ENCODE measurements at places on chromosomes 11 and 22.

DNA sequence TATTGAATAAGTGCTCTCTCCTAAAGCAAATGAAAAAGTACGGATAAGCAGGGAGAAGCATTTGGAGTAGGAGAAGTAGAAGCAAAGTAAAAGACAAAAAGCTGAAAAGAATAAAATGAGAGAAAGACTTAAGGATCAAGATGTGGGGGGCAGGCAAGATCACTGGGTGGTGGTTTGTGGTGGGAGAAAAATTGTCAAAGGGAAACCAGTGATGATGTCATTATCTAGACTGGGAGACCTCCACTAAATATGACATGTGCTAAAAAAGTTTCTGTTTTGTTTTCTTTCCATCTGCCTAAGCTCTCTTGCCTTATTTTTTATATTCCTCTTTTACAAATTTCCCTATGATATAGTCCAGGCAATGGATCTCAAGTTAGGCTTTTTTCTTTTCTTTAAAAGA is 14.8 kb upstream of the MAML2 start:
- no peak for DNase-seq

GRCh38 chr11:1934335-1935155 is 12.6 kb upstream of the MRPL23 start:
- no peak for DNase-seq

DNA sequence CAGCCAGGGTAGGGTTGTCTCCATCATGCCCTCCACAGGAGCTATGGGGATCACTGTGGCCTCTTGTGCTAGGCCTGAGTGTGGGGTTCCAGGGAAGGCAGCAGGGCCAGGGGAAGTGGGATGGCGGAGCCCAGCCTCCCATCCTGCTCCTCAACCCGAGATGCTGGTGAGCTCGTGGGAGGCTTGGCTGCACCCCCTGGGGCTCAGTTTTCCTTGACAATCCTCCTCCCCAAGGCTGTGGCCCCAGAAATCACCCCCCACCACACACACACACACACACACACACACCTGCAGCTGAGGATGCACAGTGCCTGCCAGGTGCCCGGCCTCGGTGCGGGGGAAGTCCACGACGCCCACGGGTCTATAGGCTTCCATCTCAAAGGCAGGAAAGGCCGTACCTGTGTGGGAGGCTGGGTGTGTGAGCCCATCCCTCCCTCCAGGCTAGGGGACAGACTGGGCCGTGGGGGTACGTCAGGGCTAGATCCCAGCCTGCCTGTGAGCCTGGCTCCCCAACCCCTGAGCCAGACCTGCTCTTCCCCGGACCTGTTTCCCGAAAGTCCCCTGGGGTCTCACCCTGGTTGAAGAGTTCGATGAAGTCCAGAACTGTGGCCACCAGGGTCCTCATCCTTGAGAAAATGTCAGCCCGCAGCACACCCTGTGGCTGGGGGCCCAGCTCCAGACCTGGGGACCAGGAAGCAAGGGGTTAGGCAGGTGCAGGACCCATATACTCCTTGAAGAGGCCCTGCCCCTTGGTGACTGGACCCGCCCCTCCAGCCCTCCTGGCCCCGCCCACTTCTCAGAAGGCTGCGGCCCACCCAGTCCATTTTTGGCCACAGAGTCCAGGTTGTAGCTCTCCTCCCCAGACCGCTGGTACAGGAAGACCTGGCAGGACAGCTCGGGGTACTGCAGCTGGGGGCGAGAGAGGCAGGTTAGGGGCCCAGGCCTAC is 5.2 kb upstream of the TBX10 start:
- no peak for DNase-seq

GRCh38 chr22:25404556-25404927 is 159.9 kb upstream of the GRK3 start:
- DNase-seq = no peak

DNA sequence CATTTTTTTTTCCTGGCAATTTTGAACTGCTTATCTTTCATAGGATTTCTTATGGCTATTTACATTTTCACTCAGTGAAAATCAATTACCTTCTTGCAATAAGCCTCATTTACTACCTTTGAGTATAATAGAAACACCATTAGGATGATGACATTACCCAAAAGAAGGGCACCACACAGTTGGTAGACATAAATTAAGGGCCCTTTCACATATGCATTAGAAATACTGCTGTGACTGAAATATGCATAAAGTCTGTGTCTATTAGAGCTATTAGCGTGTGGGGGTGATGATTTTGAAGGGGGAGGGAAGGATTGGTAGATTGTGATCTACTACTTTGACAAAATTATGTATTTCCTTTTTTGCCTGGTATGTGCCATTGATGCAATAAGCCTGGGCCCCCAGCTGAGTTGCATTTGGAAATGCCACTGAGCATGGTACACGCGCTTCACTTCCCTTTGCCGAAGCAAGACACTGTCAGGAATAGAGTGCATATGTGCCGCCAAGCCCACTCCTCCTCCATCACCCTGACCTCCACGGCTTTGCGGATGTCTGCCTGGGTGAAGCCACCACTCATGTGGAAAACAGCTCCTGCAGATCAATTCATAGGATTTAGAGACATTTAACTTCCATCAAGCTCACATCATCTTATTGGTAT is 339.3 kb downstream of the DCDC1 start:
- DNase-seq = no peak

DNA sequence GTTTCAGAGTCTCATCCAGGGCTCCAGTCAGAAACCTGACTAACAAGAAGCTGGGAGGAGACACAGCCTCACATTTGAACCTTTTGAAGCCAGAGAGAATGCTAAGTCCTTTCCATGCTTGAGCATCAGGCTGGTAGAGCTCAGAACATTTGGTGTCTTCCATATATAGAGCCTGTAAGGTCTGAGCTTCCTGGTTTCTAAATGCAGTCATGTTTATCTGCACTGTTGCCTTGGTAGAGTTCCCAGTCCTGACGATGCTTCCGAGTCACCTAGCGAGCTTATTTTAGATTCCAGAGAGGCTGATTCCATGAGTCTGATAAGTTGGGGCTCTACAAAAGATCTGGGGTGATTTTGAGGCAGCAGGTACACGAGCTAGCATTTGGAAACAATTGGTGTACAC is 68.4 kb upstream of the SORL1 start:
- no peak for DNase-seq

DNA sequence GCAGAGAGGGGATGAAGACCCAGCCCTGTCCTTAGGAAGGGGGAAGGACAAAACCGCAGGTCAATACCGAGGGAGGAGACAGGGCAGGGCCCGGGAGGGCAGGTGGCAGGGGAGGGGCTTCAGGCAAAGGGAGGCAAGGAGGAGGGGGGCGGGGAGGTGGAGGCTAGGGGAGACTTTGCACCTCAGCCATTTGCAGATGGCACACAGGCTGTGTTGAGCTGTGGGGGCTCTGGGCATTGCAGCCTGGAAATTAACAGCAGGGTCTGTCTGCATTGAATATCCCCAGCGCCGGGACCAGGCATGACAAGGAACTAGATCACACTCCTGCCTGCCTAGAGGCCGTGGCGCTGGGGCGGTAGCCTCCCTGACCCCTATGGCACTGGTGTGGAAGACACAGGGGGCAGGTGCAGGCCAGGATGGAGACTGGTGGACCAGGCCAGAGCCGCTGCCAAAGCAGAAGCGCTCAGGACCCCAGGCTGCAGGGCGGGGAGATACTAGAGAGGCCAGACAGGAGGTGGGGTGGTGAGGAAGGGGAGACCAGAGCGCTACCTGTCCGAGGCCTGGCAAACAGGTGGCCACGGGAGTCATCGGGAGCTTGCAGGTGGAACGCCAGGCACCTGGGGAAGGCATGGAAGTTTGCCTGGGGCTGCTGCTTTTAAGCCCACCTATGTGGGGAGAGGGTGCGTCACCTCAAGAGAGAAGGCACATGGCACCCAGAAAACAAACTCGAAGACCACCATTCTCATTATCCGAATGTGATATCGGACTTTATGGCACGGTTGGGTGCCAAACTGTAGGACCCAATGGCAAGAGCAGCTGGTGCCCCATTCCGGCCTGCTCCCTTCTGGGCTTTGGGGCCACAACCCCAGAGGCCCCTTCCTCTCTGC is 11.5 kb downstream of the CBX6 start:
- DNase-seq = no peak

GRCh38 chr11:122746611-122747244 is 91.2 kb downstream of the UBASH3B start:
- no peak for DNase-seq

DNA sequence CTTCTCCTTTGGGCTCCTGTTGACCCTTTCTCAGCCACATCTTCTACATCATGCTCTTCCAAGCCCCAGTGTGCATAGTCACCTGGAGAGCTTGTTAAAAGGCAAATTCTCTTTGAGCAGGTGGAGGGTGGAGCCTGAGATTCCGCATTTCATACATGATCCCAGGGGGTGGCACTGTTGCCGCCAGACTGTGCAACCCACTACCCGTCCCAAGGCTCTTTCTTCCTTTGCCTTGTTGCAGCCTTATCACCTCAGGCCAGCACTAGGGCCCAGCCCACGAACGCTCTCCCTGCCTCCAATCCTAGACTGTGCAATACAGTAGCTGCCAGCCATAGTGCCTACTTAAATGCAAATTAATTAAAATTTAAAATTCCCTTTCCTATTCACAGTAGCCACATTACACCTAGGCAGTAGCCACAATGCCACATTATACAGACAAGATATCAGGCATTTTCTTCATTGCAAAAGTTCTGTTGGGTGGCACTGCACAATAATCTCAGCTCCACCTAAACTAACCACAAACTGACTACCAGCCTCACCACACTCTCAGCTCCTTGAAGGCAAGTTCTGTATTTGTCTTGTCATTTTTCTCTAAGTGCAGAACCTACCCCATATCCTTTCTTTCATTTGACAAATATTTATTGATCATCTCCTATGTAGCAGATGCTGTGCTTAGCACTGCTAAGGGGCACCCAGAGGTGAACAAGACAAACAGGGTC is 4.6 kb upstream of the KCNJ5 start:
- peak; percentile 21 for DNase-seq

- no peak for DNase-seq
Observed at GRCh38 chr11:79367844-79368243, 73.0 kb downstream of the TENM4 start.

- no peak for DNase-seq
Observed at GRCh38 chr11:125923633-125924032, 19.3 kb downstream of the DDX25 start.

GRCh38 chr22:25908755-25909154 is 166.8 kb downstream of the MYO18B start:
- no peak for DNase-seq

DNA sequence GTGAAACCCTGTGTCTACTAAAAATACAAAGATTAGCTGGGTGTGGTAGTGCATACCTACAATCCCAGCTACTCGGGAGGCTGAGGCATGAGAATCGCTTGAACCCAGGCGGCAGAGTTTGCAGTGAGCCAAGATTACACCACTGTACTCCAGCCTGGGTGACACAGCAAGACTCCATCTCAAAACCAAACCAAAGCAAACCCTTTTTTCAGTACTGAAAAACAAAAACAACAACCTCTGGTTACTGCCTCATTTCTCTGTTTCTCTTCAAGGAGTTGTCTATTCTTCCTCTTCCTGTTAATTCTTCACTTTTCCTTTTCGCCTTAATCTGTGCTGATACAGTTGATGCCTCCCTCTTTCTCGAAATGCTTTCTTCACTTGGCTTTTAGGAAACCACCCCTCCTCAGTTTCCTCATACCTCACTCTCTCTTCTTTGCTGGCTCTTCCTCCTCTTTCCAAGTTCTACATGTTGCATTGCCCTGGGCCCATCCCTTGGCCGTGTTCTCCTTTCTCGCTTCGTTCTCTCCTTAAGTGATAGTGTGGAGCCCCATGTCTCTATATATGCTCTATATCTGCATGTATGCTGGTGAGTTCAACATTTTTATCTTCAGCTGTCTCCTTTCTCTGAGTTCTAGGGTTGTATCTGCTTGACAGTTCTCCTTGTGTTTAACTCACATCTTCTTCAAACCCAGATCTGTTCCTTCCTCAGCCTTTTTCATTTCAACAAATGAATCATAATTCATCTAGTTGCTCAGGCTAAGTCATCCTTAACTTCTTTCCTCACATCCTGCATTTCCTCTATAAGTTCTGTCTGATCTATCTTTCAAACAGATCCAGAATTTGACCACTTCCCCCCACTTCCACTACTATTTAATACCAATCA is 37.1 kb downstream of the NUCB2 start:
- DNase-seq = no peak

DNA sequence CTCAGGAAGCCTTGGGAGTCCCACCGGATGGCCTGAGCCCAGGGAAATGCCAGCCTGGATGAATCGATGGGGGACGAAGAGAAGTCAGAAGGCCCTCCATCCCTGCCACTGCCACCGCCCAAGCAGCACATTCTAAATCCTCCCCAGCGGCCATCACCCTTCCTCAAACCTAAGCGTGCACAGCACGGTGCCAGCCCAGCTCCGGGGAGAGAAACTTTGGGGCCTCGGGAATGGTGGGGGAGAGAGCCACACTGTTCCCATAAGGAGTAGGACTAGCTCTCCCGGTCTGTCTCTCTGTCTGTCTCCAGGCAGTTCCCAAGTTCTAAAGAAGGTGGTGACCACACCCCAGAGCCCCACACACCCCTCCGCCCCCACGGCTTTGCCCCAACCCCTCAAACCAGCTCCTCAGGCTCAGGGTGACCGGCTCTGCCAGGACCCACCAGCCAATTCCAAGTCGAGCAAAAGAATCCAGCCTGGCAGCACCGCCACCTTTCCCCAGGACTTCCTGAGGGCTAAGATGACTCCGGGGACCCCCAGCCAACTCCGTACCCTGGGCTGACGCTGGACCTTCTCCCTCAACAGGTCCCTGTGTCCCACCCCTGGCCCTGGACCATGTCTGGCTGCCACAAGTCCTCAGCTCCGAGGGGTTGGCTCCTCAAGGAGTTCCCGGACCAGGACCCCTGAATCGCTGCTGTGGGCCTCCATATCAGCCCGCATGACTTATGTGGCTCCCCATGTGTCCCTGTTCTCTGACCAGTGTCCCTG is 2.7 kb downstream of the AHNAK start:
- no peak for DNase-seq

DNA sequence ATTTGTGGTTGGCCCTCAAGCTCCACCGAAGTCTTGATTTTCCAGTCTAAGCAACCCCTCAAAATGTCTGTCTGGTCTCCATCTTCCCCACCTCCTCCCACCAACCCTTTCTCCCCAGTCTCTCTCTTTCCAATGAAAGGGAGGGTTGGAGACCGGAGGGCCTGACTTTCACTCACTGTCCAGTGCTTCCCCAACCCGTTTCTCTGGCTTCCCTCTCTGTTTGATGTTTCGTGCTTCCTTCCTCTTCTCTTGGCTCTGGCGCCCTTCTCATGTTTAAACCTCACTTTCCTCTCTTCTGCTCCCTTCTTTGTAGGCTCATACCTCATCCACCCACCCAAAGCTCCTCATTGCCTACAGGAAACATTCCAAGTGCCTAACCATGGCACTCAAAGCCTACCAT is 11.1 kb upstream of the VPS37C start:
- DNase-seq = no peak

DNA sequence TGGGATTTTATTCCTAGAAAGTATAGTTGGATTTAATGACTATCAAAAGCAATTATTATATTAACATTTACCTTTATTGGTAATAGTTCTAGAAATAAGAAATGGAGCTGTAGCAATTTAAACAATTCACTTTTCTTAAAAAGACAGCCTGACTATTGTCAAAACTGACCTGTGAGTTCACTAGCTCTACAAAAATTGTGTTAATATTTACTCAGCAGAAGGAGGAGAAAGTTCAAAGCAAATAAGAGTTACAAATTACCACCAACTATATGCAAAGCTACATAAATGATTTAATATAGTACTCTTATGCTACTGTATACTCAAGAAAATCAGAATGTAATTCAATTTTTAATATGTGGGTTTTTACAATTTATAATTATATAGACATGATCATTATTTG is 310.0 kb downstream of the DCDC1 start:
- no peak for DNase-seq
